ENCODE measurements at places on chromosomes 3 and 15.

GRCh38 chr3:42886294-42886822 lies 10.7 kb upstream of the CYP8B1 start:
- no peak for DNase-seq

DNA sequence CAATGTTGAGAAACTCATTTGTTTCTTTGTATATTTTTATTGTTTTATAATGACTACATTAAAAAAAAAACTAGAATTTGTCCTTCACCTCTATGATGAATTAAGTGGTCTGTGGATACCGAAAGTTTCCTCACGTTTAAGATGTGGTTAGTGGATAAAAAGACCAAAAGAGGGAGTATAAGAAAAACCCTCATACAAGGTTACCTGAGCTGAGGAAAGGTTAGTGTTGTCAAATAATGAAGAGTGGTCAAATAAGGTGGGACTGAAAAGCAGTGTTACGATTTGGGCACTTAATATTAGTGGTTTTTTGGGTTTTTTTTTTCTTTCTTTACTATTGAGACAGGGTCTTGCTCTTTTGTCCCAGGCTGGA lies 21.2 kb downstream of the RASA2 start:
- DNase-seq, result no peak

- no peak for DNase-seq
Observed at GRCh38 chr3:127124120-127124519, 68.8 kb upstream of the PRR23E start.

GRCh38 chr15:28955993-28956421 lies 70.2 kb downstream of the APBA2 start:
- no peak for DNase-seq

DNA sequence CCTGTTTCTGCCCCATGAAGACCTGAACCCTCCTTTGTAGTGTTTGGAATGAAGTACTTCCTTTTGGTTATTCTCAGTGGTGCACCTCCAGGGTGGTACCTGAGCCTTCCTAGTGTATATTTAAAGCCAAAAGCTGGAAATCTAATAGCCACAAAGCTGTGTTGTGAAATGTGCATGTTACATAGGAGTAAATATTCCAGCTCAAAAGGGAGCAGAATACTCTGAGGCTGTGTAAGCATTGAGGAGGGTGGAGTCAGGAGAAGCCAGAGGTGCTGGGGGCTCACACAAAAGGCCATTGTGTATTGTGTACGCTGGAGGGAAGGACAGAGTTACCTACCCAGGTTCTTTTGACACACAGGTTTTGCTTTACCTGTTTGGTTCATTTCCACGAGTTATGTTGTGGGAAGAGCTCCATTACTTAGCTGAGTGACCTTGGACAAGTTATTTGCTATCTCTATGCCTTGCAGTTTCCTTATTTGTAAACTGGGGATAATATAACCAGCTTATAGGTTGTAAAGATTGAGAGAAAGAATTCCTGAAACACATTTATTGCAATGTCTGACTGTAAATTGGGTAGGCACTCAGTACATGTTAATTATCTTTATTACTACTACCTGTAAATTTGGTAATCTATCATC lies 24.7 kb downstream of the GPR171 start:
- DNase-seq, result no peak

DNA sequence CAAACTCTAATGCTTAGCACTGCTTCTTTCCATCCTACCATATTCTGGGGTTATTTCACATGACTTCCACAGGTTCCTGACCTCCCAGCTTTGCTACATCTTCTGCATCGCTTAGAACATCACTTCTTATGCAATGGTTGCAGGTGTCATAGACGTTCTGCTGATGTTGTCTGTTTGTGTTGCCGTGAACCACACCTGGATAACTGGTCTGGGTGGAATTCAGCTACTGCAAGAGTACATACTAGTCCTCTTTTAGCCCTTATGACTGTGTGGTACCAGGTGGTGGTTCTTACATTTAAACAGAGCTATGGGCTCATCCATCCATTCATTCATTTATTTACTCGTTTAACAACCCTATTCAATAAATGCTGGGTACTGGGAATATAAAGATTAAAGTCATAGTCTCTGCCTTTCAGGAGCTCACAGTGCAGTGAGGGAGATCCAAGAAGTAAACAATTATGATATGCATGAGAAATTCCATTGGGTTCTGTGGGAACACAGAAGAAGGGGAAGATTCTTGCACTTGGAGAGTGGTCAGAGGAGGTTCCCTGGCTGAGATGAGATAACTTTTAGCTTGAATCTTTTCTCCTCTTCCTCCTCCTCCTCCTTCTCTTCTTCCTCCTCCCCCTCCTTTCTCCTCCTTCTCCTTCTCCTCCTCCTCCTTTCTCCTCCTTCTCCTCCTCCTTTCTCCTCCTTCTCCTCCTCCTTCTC lies 30.8 kb downstream of the TMEM45A start:
- DNase-seq, result no peak

DNA sequence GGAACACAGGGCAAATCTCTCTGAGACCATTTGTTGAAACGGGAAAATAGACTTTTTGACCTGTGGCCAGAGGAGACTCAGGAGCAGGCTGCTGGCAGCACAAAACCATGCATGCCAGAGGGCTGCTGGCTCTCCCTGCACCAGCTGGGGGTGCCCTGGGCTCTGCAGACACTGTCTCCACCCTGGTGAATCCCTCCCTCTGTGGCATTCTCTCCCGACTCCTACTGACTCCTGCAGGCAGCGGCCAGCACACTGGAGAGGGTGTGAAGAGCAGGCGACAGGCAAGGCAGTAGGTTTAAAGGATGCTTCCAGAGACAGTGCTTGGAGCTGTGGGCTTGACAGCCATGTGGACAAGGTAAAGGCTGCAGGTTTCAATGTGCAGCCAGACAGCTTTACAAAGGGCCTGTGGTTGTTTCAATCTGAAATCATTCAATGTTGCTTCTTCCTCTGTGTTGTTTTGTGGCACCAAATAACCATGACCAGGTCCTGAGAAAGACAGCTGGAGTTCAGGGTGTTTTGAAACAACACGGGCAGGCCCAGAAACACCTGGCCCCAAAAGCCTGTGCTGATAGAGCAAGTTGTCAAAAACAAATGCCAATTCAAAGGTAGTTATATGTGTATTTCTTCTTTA lies 431.0 kb upstream of the ATP10A start:
- no peak for DNase-seq

DNA sequence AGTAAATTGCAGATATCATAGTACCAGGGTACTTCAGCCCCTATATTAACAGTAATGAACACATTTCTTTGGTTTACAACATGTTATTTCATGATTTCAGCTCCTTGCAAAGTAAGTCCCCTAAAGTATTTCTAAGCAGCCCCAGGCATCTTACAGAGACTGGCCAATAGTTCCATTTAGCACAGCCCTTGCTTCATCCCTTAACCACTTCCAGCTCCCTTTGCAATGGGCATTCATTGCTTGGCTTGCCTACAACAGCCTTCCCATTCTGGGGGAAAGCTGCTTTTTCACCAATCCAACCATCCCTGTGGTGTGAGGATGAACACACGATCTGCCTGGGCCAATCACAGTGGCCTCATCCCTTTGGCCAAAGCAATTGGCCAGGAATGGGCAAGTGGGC lies 67.2 kb upstream of the XCR1 start:
- no peak for DNase-seq

- no peak for DNase-seq
Observed at GRCh38 chr3:173733029-173733652, 335.6 kb downstream of the NLGN1 start.

DNA sequence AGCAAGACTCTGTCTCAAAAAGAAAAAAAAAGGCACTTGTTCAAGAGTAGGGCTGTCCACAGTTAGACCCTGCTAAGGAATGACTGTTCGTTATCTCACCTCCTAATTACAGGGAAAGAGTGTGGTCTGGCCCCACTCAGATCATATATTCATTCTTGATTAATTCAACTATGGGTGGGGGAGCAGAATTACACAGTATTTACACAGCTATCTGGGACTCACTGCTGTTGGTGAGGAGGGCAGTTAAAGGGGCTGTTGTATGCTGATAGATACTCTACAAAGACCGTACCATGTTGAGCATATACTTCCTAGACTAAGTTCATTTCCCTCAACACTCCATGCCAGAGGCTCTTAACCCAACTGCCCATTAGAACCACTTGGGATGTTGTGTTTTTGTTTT lies 3.8 kb upstream of the ZNF620 start:
- DNase-seq, result no peak

Data from stimulated activated naive CD4-positive, alpha-beta T cell (primary cell).